ENCODE measurements at places on chromosomes 6 and 20. TPM values are rescaled to one million over a fixed set of nuclear protein-coding genes. Genes with fewer than 3 reads are reported as not detected.

Gene VNN1
- 1.5 TPM for polyA plus RNA-seq

Gene TRIM40
- polyA plus RNA-seq, result not detected

Gene TREML1
- polyA plus RNA-seq, result 1.1 TPM

DNA sequence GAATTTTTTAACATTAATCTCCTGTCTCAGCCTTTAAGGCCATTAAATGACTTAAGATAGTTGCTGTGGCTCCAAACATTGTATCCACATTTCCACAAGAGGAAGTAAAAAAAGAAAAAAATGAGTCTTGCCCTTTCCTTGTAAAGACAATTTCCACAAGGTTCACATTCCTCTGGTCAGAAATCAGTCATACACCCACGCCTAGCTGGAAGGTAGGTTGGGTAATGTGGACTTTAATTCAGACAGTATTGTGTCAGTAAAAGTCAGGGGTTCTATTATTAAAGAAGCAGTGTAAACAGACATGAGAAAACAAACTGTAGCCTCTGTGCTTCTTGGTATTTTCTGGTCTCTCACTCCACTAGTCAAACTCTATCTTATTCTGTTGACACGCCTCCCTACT, 682.0 kb downstream of the GRIK2 start:
- DNase-seq, result no peak

DNA sequence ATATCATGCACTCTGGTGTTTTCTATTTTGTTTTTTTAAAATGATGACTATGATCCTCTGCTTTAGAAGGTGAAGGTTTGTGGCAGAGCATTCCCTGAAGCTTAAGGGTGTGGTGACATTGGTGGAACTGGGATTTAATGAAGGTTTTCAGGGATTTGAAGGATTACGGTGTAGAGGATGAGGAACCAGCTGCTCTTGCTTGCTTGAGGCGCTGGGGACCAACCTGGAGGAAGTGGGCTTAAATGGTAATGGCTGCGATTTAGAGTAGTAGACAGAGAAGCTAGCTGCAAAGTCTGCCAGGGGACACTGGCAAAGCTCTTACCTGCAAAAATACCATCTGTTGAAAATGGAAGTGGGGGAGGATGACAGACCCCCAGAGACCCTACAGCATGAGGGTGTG, 241.8 kb downstream of the CLIC5 start:
- DNase-seq, result no peak

DNA sequence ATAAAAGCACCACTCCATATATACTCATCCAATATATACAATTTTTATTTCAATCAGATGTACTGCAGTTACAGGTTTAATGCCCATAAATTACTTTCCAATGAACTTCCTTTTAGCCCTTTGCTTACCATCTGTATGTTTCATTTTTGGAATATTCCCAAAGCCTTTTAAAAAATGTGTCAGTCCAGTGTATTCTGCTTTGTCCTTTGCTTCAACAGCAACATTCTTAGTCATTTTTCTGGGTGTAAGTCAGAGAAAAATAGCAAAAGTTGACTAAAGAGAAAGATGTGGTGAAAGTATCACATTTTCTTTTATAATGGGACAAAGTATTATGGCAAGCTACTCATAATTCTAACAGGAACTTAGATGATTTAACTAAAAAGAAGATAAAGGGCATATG, 15.2 kb downstream of the DSE start:
- DNase-seq, result no peak

DNA sequence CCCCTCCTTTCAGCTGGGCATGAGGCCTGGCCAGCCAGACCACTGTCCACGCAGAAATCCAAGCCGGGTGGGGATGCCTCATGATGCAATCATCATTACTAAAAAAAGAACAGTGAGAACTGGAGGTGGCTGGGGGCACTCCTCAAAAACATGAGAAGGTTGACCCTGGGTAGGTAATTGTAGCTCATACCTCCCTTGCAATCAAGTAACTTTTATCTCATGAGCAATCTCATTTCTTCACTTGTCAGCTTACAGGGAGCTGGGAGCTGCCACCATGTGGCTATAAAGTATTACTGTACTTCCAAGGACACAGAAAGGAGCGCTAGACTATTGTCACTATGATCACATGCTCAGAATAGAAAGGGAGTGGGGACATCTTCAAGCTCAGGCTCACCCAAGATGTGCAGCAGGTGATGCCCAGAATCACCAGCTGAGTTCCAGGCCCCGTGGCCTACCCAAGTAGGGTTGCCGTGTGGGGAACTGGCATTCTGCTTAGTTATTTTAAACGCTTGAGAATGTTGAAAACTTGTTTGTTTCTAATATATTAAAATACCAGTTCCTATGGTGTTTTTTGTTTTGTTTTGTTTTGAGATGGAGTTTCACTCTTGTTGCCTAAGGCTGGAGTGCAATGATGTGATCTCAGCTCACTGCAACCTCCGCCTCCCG, 3.0 kb upstream of the CDH26 start:
- DNase-seq, result no peak

DNA sequence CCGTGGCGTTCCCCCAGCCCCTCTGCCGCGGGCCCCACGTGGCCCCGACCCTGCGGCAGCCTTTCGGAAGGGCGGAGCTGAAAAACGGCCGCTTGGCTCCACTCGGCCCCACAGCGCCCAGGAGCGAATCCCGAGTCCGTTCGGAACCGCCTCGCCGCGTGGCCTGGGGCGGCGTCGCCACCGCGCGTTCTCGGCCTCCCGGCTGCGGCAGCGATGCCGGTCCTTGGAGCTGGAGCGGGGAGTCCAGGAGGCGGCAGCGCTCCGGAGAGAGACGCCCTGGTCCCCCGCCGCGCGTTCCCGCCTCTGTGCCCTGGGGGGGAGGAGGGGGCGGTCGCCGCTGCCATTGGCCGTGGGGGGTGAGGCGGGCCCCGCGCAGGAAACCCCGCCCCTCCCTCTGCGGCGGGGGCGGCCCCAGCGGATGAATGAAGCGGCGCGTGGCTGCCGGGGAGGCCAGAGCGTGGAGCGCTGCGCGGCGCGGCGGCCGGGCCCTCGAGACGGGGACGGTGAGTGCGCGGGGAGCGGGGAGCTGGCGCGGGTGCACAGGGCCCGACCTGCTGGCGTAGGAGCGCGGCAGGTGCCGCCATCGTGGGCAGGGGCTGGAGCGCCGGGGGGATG, at the start of gene SLCO4A1:
TSS of gene SLCO4A1 (plus strand) at position 453 of the 615 bp plus-strand sequence. CDS start 13,952 bp downstream, outside the sequence.
- DNase-seq, result no peak

DNA sequence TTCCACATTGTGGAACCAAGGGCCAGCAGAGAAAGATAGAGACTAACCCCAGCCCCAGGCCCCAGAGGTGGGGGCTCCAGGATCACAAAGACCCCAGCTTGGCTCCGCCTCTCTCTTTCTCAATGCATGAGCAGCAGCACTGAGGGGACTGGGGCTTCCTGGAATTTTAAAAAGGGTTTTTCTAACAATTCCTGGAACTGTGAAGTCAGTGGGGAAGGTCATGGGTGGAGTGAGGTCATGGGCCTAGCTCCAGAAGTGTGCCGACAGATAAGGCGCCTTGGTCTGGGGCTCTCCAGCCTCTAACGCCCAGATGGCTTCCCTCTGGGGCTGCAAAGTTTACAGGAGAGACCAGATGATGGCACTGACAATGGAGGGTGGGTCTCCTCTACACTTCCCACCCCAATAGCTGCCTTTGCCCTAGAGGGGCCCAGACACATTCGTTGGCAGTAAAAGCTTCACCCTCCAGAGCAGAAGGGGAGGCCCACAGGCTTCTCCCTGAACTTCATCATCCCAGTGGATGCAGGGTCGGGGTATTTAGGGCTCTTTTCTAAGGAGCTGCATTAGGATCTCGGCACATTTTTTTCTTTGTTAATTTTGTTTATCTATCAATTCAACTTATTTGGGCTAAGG, 46.9 kb upstream of the CD93 start:
- DNase-seq, result no peak

Measured in left renal pelvis (tissue), 4 donors.